ENCODE measurements at places on chromosomes 1 and 21. TPM values are rescaled to one million over a fixed set of nuclear protein-coding genes. Genes with fewer than 3 reads are reported as not detected.

The UBE2J2 gene
- 32.6 TPM for total RNA-seq

The FALEC gene
- 0.36 TPM for total RNA-seq

The DENND2C gene
- total RNA-seq: 8.8 TPM

The CTSE gene
- total RNA-seq: not detected

The DYNLT5 gene
- total RNA-seq: 1.4 TPM

The ZNF697 gene
- 8.8 TPM for total RNA-seq

The SPRR4 gene
- not detected for total RNA-seq

The FMO5 gene
- 2.7 TPM for total RNA-seq

The FCRL1 gene
- total RNA-seq: not detected

The NID1 gene
- 40.2 TPM for total RNA-seq

DNA sequence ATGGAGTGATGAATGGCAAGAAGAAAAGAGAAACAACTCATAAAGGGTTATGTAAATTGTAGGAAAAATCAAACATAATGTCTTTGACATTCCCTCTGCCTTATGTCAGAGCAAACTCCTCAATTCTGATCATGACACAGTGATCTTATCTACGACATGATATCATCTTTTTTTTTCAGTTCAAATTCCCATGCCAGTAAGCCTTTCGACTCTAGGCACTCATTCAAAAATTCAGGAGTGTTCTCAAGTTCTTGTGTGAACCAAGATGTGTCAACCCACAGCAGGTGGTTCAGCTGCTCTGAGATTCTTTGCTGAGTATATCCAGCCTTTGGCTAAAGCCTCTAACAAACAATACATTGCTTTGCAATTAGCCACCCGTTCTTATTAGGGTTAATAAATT, 97.1 kb upstream of the ESRRG start:
- H3K27me3 ChIP-seq: no peaks in the 10 kb centered on the region
- H3K36me3 ChIP-seq: no peaks in the 10 kb centered on the region
- H3K27ac ChIP-seq: no peak overlapping the region

GRCh38 chr1:5475572-5475971, 516.7 kb downstream of the NPHP4 start:
- H3K27ac ChIP-seq: no peak overlapping the region
- H3K36me3 ChIP-seq: no peaks in the 10 kb centered on the region
- H3K4me1 ChIP-seq: no peaks in the 10 kb centered on the region
- H3K4me3 ChIP-seq: no peak overlapping the region
- H3K27me3 ChIP-seq: no peaks in the 10 kb centered on the region

DNA sequence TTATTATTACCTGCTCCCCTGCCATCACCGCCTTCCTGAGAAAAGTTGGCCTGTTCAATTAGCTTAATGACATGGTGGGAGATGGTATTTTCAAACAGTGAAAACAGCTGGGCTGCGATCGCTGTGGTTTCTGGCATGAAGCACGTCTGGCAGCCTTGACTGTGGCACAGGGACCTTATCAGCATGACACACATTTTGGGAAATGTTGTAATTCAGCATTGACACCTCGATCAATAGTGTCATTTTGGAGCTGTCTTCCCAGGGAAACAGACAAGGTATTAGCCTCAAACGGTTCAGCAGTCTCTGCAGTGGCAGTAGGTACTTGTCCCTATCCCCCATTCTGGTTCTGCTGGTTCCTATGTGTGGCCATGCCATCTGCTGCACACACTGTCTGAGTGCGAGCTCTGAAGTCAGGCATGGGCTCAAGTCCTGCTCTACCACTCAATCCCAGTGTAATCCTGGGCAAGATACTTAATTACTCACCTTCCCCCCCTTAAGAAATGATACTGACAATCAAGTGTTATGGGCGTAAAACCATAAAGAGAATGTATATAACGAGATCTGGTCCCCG, 154.5 kb upstream of the KCND3 start:
- no peak for DNase-seq
- H3K4me1 ChIP-seq: no peaks in the 10 kb centered on the region
- H3K4me3 ChIP-seq: no peak overlapping the region
- no peaks in the 10 kb centered on the region for H3K36me3 ChIP-seq
- no peak overlapping the region for H3K27ac ChIP-seq

DNA sequence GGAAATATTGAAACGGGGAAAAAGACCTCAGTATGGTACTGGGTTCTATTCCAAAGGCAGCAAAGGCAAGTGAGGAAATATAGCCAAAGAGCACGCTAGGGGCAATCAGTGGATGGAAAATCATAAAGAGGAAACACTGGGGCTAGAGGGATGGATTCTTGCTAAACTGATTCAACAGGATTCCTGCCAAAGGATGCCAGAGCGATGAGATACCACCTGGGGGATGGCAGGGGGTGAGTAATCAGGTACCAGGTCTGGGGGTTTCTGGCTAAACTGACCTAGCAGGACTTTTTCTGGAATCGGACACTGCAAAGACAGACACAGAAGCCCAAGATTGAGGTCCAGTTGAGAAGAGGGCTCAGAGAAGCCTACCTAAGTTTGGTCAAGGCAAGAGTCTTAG, 6.7 kb downstream of the CHI3L2 start:
- H3K36me3 ChIP-seq: no peaks in the 10 kb centered on the region
- DNase-seq: no peak
- H3K27me3 ChIP-seq: no peaks in the 10 kb centered on the region
- peak overlapping the region; percentile 74 for H3K27ac ChIP-seq
- H3K4me3 ChIP-seq: no peak overlapping the region

GRCh38 chr1:53508056-53508990, 49.1 kb downstream of the DMRTB1 start:
- peaks cover 4% of the 10 kb centered on the region for H3K27me3 ChIP-seq
- DNase-seq: peak; percentile 74
- no peak overlapping the region for H3K4me3 ChIP-seq
- H3K36me3 ChIP-seq: no peaks in the 10 kb centered on the region
- no peak overlapping the region for H3K27ac ChIP-seq

- no peaks in the 10 kb centered on the region for H3K27me3 ChIP-seq
- no peak overlapping the region for H3K27ac ChIP-seq
- DNase-seq: no peak
Measured at GRCh38 chr1:173112129-173112528, 61.4 kb upstream of the TNFSF18 start.

GRCh38 chr21:23542097-23542496, 2065.2 kb downstream of the MRPL39 start:
- H3K4me1 ChIP-seq: no peaks in the 10 kb centered on the region
- no peak overlapping the region for H3K4me3 ChIP-seq
- no peak overlapping the region for H3K27ac ChIP-seq
- no peak for DNase-seq
- no peaks in the 10 kb centered on the region for H3K36me3 ChIP-seq
- H3K27me3 ChIP-seq: no peaks in the 10 kb centered on the region

DNA sequence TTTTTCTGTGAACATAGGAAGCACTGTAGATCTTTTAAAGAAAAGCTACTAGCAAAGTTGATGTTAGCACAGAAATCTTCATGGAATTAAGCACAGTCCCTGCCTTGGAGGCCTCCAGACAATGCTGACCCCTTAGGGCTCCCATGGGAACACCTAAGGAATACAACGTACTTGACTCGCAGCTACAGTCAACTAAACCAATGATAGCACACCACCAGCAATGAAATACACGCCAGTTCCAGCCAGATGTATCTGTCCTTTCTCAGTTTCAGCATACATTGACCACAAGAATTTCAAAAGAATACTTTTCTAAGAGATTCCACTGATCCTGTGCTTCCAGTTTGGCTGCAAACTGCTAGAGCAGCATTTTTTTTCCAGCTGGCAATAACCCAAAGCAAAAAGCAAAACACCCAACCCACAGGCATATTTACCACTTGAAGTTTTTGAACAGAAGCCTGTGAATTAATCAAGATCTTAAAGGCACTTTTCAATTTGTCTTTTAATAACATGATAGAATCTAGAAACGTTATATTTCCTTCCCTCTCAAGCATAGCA, 42.8 kb upstream of the KRTAP11-1 start:
- no peak overlapping the region for H3K27ac ChIP-seq
- no peak overlapping the region for H3K4me3 ChIP-seq
- no peaks in the 10 kb centered on the region for H3K27me3 ChIP-seq
- peak; percentile 39 for DNase-seq

DNA sequence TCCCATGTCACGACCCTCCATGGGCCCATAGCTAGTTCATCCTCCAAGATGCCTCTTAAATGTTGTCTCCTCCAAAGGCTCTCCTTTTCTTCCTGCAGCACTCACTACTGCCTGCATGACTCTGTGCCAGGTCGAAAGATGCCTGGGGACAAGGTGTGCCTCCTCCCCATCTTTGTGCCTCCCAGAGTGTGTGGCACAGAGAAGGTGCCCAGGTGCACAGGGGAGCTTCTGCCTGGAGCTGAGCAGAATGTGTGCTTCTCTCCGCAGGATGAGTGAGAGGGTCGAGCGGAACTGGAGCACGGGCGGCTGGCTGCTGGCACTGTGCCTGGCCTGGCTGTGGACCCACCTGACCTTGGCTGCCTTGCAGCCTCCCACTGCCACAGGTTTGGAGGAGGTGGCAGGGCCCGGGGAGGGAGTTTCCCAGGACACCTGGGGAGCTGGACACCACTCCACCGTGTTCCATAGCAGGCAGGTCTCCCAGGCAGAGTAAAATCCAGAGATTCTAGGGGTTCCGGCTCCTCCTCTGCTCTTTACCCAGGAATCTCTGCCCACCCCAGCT, 6.9 kb upstream of the PPM1J start:
- H3K27ac ChIP-seq: no peak overlapping the region
- H3K4me3 ChIP-seq: no peak overlapping the region
- no peaks in the 10 kb centered on the region for H3K27me3 ChIP-seq

DNA sequence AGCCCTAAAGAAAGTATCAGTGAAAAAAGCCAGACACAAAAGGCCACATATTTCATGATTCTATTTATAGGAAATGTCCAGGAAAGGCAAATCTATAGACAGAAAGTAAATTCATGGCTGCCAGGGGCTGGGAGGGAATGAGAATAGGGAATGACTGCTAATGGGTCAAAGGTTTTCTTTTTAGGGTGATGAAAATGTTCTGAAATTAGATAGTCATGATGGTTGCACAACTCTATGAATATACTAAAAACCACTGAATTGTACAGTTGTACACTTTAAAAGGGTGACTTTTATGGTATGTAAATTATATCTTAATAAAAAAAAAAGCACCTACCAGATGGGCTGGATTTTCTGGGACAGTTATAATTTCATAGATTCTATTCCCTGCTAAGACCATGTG, 114.8 kb downstream of the CNIH3 start:
- no peaks in the 10 kb centered on the region for H3K36me3 ChIP-seq
- H3K4me3 ChIP-seq: no peak overlapping the region
- H3K27me3 ChIP-seq: no peaks in the 10 kb centered on the region
- no peak for DNase-seq
- peaks cover 44% of the 10 kb centered on the region for H3K4me1 ChIP-seq

GRCh38 chr1:235357485-235358373, 9.5 kb upstream of the TBCE start:
- H3K36me3 ChIP-seq: no peaks in the 10 kb centered on the region
- no peak overlapping the region for H3K4me3 ChIP-seq
- DNase-seq: no peak
- no peaks in the 10 kb centered on the region for H3K4me1 ChIP-seq
- H3K27me3 ChIP-seq: no peaks in the 10 kb centered on the region

GRCh38 chr1:14803002-14803789, 204.7 kb downstream of the KAZN start:
- H3K4me3 ChIP-seq: no peak overlapping the region
- H3K27me3 ChIP-seq: no peaks in the 10 kb centered on the region
- no peaks in the 10 kb centered on the region for H3K36me3 ChIP-seq
- no peak overlapping the region for H3K27ac ChIP-seq

- no peak overlapping the region for H3K4me3 ChIP-seq
- no peaks in the 10 kb centered on the region for H3K36me3 ChIP-seq
- H3K27me3 ChIP-seq: no peaks in the 10 kb centered on the region
- H3K27ac ChIP-seq: no peak overlapping the region
- no peaks in the 10 kb centered on the region for H3K4me1 ChIP-seq
- DNase-seq: no peak
Measured at GRCh38 chr1:164571333-164571732, 12.3 kb downstream of the PBX1 start.

- peaks cover 46% of the 10 kb centered on the region for H3K4me1 ChIP-seq
- H3K4me3 ChIP-seq: no peak overlapping the region
- H3K36me3 ChIP-seq: peaks cover 5% of the 10 kb centered on the region
- no peaks in the 10 kb centered on the region for H3K27me3 ChIP-seq
Measured at GRCh38 chr1:230101556-230101955, 34.5 kb downstream of the GALNT2 start.

GRCh38 chr1:78153092-78153736, 107.4 kb downstream of the GIPC2 start:
- DNase-seq: no peak
- H3K36me3 ChIP-seq: no peaks in the 10 kb centered on the region
- H3K4me3 ChIP-seq: no peak overlapping the region
- H3K27me3 ChIP-seq: no peaks in the 10 kb centered on the region

DNA sequence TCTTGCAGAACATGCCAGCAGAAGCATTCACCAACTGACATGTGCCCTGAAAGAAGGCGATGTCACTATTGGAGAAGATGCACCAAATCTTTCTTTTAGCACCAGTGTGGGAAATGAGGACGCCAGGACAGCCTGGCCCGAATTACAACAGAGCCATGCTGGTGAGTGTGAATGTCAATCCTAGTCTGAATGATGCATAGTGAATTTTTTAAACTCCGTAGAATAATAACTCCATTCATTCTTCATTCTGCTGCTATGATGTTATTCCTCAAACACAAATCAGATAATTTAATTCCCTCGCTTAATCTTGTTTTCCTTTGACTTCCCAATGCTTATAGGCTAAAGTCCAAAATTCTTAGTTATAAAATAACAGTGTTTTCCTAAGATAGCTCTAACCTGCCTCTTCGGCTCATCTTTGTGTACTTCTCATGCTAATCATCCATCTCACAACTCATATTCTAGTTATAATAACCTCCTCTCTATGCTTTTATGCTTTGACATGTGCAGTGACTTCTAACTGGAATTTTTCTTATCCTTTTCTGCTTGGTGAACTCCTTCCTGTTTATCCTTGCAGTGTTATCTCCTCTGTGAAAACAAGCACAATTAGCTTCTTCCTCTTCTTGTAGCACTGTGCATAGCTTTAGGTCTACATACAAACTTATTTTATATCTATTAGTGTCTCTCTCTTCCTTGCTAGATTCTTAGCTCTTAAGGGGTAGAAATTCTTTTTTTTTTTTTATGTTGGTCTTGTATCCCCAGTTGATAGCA, 14.4 kb downstream of the SDCCAG8 start:
- H3K27me3 ChIP-seq: no peaks in the 10 kb centered on the region
- peaks cover 47% of the 10 kb centered on the region for H3K4me1 ChIP-seq
- peak; percentile 58 for DNase-seq
- H3K27ac ChIP-seq: peak overlapping the region; percentile 81

DNA sequence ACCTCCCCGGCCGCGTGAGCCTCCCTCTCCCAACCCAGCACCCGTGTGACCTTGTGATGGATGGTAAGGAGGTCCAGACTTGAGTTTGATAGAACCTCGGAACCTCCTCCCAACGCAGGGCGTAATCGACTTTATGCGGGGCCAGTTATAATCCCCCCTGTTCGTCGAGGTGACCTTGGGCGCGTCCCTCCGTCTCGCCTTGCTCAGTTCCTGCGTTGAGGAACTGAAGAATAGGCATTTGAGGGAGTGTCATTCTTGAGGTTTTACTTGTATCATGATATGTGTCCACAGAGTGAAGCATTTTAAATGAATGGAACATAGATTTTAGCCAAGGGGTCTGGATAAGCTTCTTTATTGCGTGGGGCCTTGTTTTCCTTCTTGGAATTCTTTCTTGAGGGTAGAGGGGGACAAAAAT, 433 bp downstream of the TIMM17A start:
- peak overlapping the region; percentile 95 for H3K4me3 ChIP-seq
- H3K36me3 ChIP-seq: peaks cover 28% of the 10 kb centered on the region
- H3K27me3 ChIP-seq: no peaks in the 10 kb centered on the region
- H3K4me1 ChIP-seq: peaks cover 10% of the 10 kb centered on the region
- DNase-seq: no peak

Measured in osteoblast (primary cell).